Endodermal cell (in vitro differentiated cells): ENCODE measurements at places on chromosomes 11 and 22. TPM values are rescaled to one million over a fixed set of nuclear protein-coding genes. Genes with fewer than 3 reads are reported as not detected.
A peak's percentile ranks its signal among the peaks of the same experiment; 100 is the strongest.

RAC2 gene
- 4.5 to 8.6 TPM (median 5.9 TPM) in 3 replicates for total RNA-seq

DNA sequence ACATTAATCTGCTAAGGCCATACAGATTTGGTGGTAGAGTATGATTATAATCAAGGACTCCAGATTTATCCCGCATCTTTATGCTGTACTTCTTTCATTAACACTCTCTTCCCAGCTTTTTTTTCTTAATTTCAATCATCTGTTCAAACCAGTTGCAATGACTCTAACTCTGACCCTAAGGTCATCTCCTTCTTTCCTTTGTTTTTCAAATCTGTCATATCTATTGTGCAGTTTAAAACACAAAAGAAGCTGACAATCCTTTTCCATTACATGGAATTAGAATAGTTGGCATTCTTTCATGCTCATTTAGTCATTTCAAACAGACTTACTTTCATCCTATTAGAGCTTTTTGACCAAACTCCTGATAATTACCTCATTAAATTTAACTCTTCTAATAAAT lies 53.6 kb upstream of the GRM5 start:
- no peak for DNase-seq

DNA sequence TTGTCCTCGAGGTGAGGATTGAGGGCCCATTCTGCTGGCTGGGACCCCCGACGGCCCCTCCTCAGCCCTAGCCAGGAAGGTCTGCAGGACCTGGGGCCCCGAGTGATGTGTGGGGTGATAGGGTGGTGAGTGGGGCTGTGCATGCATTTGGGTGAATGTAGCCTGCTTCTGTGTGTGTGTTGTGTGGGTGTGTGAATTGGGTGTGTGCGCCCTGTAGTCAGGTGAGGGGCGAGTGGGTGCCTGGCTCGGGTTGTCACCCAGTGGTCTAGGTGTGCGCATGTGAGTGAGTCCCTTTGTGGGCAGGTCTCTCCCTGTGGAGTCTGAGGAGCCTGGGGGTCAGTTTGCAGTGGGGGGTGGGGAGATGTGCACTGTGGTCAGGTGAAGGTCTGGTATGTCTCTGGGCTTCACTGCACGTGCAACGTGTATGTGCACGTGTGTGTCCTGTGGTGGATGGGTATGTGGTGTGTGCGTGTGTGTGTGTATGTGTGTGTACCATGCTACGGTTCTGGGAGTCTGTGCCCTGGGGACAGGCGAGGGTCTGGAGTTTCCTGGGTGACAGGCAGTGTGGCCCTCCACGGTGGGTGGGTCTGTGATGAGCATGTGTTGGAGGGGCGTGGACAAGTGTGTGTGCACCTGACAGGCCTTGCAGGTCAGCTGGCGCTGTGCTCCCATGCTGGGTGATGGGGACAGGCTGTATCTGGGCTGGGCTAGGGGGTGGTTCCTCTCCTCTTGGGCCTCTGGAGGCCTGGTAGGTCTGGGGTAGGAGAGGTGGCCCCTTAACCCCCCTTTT lies 1.0 kb downstream of the TMEM151A start:
- peak; percentile 39 for DNase-seq

DNA sequence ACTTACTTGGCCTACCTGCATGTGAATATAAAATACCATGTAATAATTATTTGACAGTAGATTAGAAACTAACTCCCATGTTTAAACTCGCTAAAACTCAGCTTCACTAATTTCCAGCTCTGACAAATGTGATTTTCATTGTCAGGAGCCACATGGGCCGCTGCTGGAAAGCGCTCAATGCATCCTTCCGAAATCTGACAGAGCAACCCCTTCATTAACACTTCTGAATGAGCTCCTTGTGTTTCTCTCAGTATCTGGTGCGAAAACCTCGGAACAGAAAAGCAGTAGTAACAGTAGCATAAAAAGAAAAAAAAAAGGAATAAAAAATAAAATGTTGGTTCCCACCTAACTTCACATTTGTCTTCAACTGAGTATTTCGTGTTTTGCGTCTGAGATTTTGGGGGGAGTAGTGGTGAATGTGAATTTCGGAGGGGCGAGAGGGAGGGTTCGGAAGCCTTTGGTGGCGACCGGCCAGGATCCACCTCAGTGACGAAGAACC lies 710 bp downstream of the MTCH2 start:
- no peak for DNase-seq

- no peak for DNase-seq
Observed at GRCh38 chr11:128715691-128716561, 22.1 kb downstream of the FLI1 start.

- DNase-seq = no peak
Observed at GRCh38 chr22:40421941-40422340, 51.5 kb downstream of the SGSM3 start.
